Umbilical cord (tissue), 2 donors: ENCODE measurements at places on chromosomes 2 and 18. TPM values are rescaled to one million over a fixed set of nuclear protein-coding genes. Genes with fewer than 3 reads are reported as not detected.

- no peak for DNase-seq
Observed at GRCh38 chr2:12921321-12921720, 204.6 kb downstream of the TRIB2 start.

GRCh38 chr2:10062931-10063365 is 17.3 kb downstream of the CYS1 start:
- no peak for DNase-seq

GRCh38 chr2:216838151-216838550 is 21.7 kb downstream of the TNP1 start:
- DNase-seq = peak; percentile 59

GRCh38 chr2:63903003-63903402 is 61.3 kb downstream of the UGP2 start:
- no peak for DNase-seq

DNA sequence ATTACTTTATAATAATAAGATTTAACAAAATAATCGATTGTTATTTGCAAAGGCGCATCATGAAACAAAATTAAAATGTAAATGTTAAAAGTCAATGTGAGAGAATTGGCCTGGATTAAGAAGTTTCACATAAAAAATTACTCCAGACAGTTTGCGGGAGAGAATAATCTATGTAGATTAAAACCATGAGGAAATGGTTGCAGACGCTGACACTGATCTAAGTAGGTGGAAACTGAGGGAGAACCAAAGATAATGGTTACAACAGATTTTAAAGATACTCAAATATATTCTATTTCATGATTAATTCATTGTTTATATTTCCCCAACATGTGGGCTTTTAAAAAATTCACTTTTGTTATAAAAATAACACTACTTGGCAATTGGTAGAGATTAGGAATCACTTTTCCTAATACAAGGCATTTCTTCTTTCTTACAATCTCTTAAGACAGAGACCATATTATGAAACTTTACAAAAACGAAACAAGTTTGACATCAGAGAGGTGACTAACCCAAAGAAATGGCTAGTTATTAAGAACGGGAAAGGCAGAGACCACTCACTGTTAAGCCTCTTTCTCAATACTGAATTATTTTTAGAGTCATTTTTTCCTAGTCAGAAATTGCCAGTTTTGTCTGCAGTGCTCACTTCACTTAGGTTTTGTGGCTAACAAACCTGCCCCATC is 1.6 kb downstream of the KANSL1L start:
- peak; percentile 70 for DNase-seq

- DNase-seq = no peak
Observed at GRCh38 chr18:50276452-50276851, 4.9 kb downstream of the MBD1 start.

IRS1 gene
- total RNA-seq = 15.2 TPM
